ENCODE measurements at places on chromosomes 4 and X.

DNA sequence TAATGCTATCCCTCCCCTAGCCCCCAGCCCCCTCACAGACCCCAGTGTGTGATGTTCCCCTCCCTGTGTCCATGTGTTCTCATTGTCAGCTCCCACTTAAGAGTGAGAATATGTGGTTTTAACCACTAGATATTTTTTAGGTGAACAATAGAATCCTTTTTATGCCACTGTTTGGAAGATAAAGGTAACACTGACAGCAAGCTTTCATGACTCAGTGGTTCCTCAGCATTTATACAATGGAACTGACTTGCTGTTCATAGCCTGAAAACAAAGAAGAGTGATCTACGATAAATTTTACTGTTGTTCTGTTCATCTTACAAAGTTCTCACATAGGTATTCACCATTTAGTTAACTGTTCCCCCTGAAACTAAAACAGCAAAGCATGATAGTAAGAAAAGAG is 147.8 kb downstream of the ARHGAP10 start:
- no peak for ATAC-seq

DNA sequence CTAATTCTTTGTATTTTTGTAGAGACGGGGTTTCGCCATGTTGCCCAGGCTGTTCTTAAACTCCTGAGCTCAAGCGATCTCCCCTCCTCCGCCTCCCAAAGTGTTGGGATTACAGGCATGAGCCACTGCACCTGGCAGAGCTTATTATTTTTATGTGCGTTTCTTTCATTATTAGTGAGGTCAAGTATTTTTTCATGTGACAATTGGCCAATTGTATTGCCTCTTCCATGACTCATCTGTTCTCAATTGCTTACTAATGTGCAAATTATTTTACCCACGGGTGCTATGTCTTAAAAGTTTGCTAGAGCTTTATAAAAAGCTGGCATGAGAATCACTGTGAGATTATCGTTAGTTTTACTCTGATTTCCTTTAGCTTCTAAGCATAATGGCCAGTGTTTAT is 13.0 kb upstream of the ARX start:
- no peak for ATAC-seq

DNA sequence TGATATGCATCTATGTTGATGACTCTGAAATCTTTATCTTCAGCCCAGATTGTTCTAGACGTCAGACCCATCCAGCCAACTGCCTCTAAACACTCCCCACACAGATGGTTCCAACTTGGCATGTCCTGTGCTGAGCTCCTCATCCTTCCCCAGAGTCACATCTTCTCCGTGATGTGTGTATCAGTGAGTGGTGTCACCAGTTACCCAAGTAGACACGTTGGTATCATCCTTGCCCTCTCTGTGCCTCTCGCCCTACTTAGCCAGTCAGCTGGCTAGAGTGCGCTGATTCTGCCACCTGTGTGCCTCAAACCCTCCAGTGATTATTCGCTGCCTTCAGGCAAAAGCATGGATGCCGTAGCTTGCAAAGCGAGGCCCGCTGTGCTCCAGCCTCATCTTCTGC is 18.6 kb downstream of the PRIMPOL start:
- no peak for ATAC-seq

DNA sequence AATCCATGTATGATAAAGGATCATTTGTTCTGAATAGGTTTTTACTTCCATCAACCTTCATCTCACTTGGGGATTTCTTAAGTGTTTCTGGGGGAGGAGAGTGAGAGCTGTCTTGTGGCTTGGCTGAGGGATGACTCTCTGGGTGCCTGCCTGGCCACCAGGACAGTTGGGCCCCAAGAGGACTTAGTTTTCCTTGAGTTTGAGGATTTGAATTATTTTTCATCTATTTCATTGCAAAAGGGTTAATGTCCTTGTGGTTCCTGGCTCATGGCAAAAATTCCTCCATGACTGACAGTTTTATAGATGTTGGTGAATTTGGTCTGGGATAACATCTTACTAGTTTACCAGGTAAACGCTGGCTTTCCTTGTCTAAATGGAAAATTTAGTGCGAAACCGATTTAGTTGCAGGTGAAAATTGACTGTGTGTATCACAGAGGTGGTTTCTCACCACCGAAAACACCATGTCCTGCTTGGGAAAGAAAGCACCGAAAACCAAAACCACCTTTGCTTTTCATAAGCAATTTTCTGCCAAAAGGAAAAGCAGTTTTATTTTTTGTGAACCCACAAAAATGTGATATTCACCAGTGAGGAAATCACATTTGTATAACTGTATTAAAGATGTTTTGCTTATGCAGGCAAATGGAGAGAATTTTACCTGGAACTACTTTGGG is 331.3 kb upstream of the SFRP2 start:
- no peak for ATAC-seq

- ATAC-seq = no peak
These were observed 141.4 kb downstream of the PPP3CA start for GRCh38 chr4:101205916-101206315.

DNA sequence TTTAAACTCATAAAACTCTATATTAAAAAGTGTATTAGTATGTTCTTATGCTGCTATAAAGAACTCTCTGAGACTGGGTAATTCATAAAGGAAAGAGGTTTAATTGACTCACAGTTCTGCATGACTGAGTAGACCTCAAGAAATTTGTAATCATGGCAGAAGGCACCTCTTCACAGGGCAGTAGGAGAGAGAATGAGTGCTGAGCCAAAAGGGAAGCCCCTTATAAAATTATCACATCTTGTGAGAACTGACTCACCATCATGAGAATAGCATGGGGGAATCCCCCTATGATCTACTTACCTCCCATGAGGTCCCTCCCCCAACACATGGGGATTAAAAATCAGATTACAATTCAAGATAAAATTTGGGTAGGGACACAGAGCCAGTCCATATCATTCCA is 463.2 kb downstream of the KLHL13 start:
- ATAC-seq = no peak

DNA sequence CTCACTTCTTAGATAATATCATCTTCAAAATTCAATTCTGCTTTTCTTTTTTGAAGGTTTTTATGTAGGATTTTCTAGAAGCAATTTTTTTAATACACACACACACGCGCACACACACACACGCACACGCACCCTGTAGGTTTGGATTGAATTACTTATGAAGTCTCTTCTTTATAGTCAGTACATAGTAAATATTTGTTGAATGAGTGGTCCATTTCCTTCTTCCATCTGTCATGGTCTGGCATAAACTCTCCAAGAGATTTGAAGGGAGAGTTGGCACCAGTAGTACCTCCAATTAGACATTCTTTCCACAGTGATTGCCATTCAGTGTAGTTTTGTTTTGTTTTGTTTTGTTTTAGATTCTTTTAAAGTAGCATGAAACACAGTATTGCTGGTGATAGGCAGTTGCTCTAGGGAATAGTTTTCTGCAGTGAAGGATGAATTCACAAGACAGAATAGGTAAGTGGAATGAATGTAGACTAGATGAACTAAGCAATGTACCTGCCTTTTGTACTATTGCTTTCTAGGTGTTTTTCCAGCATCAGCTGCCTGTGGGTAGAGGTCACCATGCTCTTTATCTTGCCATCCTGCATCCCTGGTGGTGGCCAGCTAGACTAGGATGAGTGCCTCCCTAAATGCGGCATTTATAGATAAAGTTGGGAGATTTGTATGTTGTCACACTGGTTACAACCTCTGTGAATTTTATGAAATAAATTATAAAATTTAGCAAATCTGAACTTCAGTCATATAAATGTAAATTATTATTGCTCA is 20.5 kb downstream of the PDLIM5 start:
- no peak for ATAC-seq

DNA sequence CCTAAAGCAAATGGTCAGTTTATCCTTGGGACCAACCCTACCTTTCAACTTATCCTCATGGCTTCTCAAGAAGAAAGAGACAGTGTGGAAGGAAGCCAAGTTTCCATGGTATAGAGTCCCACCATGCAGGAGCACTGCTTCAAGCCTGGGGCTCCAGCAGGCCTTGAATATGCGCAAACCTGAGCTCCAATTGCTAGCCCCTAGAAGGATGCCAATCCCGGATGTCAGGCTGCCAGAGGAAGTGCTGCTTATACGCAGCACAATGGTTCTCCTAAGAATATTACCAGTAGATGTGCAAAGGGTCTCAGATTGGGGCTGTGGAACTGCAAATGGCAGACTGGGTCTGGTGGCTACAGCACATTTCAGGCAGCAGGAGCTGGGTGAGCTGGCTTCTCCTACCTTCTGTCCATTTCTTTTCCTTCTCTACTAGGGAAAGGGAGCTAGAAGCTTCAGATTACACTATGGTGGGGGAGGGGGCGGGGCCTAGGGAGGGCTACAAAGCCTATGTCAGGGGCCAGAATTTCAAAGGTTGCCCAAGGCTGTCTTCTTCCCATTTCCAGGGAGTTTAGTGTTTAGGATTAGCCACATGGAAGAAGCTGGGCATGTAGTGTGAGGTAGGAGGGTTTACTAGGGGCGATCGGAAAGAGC is 40.7 kb upstream of the CITED1 start:
- no peak for ATAC-seq

DNA sequence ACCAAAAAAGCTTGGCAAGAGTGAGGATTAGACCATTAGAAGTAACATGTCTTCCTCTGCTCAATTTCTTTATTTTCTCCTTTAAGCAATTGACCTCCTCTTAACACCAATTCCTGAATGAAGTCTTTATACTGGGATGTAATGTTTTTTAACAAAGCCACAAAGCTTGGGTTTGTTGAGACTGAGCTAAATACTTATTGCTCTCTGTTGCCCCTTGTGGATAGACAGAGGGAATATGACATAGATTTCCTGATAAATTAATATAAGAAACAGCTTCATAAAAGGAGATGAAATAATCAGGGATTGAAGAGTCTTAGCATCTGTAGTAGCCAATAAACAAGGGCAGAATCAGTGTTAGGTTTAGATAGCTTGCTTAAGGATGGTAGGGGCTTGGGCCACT is 57.6 kb downstream of the CCDC160 start:
- ATAC-seq = no peak

DNA sequence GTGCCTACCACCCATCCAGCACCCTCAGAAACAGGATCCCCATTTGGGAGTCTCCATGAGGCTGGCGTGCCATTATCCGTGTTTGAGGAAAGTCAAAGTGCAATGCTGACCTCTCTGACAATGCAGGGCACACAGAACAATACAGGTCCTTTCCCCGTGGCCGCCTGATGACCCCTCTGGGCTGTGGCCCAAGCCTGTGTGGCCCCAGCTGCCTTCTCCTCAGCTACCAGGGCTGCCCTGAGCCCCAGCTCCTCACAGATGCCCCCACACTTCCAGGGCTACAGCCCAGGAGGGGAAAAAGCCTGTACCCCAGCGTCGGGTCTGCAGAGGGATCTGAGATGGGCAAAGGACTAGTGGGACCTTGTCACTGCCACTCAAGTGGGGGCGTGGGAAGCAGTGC is 15.5 kb downstream of the ZFYVE28 start:
- ATAC-seq = no peak

- no peak for ATAC-seq
These were observed 50.1 kb downstream of the CRLF2 start for GRCh38 chrX:1162119-1162916.

- ATAC-seq = no peak
These were observed 173.4 kb downstream of the PAPSS1 start for GRCh38 chr4:107546638-107547037.

DNA sequence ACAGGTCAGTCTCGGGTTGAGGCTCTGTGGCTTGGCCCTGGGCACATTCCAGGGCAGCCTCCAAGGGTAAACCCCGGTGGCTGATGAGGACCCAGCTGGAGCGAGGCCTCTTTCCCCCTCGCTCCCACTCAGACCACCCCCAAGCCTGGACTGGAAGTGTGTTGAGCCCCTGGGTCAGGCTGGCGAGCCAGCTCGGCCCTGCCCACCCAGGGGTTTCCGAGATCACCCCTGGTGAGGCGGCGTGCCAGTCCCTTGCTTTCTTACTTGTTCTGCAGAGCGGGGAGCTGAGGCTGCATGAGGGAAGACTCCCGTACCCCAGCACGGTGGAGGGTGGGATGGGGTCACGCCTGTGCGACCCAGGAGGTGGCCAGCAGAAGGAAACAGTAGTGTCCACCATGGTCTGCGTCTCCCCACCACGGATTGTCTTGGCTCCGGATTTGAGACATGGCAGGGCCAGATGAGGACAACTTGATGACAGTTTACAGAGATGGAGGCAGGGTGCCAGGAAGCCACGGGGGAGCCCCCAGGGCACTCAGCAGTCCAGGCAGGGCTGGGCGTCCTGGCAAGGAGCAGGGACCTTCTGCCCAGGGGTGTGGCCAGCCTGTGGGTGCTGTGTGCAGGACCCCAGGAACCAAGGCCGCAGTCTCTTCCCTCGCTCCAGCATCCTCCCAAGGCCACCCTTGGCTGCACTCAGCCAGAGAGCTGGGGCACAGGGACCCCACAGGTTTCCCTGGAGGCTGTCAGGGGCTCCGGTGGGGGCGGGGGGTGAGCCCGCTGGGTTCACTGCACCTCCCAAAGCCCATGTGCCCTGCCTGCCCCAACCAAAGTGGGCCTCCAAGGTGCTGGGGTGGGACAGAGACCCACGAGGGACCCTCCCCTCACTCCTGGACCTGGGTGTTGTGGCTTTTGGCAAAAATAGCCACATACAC is 6.6 kb upstream of the FGFRL1 start:
- ATAC-seq = no peak

GRCh38 chr4:125020089-125021034 is 294.4 kb upstream of the FAT4 start:
- ATAC-seq = no peak

DNA sequence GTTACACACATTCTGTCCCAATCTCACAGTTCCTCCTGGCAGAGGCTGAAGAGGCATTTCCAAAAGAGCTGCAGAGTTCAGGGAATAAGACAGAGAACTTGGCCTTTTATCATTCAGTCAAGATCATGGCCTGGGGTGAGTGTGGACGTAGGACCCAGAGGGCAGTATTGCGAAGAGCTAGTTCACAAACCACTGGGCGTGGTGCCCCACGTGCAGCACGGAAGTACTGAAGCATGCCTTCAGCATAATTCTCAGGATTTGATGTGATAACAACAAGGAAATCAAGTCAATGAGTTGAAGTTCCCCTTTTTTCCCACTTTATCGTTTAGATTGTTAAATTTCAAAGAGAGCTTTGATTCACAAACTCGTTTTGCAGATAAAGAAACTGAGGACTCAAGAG is 117.7 kb downstream of the RELL1 start:
- ATAC-seq = no peak

- no peak for ATAC-seq
These were observed 105.5 kb downstream of the PACRGL start for GRCh38 chr4:20805716-20806115.

DNA sequence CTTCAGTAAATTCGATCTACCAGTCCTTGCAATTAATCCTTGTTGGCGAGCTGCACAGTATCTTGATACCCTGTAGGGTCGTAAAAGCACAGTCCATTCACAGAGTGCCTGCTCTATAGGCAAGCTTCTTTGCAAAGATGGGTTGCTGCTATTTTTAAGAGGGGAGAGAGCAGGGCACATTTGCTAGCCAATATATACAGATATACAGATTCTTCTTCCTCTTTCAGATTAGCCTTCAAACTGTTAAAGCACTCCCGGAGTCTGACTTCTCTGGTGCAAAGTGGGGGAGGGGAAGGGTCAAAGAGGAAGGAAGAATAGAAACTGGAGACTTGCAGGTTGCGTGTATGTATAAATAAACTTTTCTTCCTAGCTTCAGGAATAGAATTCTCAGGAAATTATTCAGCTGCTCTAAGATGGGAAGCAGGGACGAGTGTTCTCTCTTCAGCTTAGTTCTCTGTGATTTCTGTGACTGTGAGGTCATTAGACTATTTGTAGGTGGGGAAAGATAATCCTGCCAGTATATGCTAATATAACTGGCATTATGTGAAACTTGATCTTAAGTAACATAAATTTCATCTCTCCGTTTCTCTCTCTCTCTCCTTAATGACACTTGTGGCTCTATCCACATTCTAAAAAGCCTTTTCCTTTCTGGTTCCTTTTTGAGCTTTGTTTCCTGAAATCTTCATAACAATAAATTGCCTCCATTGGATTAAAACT is at the start of gene CYSLTR1:
Gene CYSLTR1 (minus strand): TSS at position 242 of the 717 bp plus-strand sequence. CDS start 53,865 bp downstream, outside the sequence.
- peak; percentile 74 for ATAC-seq

All from motor neuron (in vitro differentiated cells).